ENCODE measurements at places on chromosomes 3 and 15. TPM values are rescaled to one million over a fixed set of nuclear protein-coding genes. Genes with fewer than 3 reads are reported as not detected.

The MORC1 gene
- not detected for total RNA-seq

The GRAMD2A gene
- total RNA-seq = not detected

The TCF12 gene
- total RNA-seq = 37.4 TPM

The GORASP1 gene
- total RNA-seq = 26.0 TPM

The SAMD7 gene
- total RNA-seq = not detected

The CD276 gene
- 83.1 TPM for total RNA-seq

The UCN2 gene
- 8.6 TPM for total RNA-seq

The SLC9C1 gene
- total RNA-seq = not detected

The SH2D7 gene
- total RNA-seq = not detected

The THAP10 gene
- 4.8 TPM for total RNA-seq

The EFCC1 gene
- not detected for total RNA-seq

The MOBP gene
- not detected for total RNA-seq

The LIPH gene
- 7.4 TPM for total RNA-seq

The EBLN2 gene
- total RNA-seq = 0.25 TPM

The LNP1 gene
- total RNA-seq = 0.66 TPM

The MPI gene
- 38.5 TPM for total RNA-seq

The ZNF445 gene
- 1.8 TPM for total RNA-seq

The KCNMB2 gene
- total RNA-seq = not detected

The GASK1A gene
- total RNA-seq = not detected

All from A549 treated with RU486 at 1 μM for 4 hours (cell line).